ENCODE measurements at places on chromosomes 5 and 9.

DNA sequence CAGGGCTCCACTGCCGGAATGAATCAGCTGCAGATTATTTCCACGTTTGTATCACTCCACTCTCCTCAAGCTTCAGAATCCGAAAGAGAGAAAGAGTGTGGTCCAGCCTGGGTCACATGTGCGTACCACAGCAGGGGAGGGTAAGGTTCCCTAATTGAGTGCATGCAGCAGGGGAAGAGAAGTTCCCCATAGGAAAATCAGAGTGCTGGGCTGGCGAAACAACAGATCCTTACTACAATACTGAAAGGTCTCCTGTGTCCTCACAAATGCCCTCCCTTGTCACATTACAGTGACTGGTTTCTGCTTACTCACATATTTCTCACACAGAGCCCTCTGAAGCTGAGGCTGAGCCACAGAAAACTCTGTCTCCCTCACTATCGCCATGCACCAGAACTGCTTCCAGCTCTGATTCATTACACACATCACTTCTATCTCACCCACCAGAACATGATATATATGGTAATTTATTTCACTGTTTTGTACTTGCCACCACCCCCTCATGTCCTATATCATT lies 532.2 kb upstream of the TUSC1 start:
- no peak for DNase-seq

GRCh38 chr9:77848404-77848803 lies 183.2 kb downstream of the GNAQ start:
- no peak for DNase-seq

- no peak for DNase-seq
Measured at GRCh38 chr5:176366232-176366894, 1.1 kb downstream of the ARL10 start.

DNA sequence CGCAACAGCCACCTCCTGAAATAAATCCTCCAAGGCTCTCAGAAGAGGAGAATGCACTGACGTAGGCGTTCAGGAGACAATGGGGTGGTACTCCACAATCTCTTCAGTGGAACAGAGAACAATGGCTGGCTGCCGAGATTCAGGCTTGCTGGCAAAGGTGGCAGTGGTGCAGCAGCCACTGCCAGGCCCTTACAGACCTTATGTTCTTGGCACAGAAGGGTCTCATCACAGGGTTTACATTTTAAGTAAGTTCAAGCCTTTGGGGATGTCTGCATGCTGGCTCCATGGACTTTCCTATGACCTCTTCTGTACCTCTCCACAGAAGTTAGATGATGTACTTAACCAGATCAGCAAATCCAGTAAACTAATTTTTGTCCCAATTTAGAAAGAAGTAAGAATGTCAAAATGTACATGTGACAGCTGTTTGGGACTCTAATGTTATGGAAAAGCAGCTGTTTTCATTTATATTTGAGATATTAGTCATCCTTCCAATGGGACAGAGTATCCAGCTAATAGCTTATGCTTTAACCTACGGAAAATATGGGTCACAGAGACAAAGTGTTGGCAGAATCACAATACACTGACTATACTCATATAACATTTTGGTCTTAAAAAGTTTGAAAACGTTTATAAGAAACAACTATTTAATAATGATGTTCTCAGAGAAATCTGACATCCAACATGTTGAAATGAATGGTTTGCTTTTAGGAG lies 180.9 kb downstream of the MAPKAP1 start:
- DNase-seq: no peak

- peak; percentile 81 for DNase-seq
Measured at GRCh38 chr9:37800631-37801286, at the start of gene DCAF10. DCAF10 (plus strand) TSS chr9:37800797; CDS start chr9:37800867, 70 bp downstream.

DNA sequence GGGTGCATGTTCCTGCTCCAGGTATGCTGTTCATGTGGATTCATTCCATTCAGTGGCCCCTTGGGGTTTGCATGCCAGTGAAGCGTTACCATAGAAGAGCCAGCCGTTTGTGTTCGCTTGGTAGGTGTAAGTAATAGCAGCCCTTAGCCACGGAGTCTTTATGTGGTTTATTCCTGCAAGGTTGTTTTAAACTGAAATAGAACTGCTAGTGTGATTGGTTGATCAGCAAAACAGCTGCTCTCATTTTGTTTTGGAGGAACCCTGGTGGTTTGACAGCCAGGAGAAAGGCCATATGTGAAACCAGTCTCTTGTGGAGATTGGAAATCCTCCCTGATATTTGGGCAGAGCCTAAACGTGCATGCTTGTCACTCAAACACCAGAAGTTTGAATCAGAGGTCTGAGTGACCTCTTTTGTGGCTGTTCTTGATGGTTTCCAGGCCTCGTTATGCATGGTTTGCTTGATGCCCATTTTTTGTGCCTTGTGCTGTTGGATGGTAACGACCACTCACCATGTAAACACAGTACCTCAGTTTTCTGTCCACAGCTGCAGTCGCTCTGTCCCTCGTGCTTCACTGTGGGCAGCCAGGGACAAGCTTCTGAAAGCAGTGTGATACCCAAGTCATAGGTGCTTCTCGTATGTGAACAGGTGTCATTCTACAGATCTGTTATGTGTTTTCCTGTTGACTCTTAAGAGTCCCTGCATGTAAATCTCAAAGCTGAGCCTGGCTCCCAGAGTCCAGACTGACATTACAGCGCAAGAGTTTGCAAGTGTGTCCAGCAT lies 58.3 kb upstream of the NXNL2 start:
- DNase-seq: no peak

DNA sequence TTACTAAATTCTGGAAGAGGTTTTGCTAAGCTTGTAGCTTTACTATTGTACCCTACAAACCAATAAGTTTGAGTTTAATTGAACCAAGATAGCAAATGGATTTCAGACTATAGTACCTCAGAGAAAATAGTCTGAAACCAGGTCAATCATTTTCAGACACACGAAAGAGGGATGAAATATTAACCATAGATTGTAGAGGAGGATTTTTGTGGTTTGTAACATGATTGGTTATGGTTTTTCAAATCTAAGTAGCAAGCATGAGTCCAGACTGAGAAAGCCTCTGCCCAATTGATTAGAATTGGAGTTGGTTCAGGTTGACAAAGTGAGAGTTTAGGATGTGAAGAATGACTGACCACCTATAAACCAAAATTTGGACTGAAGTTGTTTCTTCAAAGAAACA lies 562.7 kb upstream of the DMAC1 start:
- no peak for DNase-seq

DNA sequence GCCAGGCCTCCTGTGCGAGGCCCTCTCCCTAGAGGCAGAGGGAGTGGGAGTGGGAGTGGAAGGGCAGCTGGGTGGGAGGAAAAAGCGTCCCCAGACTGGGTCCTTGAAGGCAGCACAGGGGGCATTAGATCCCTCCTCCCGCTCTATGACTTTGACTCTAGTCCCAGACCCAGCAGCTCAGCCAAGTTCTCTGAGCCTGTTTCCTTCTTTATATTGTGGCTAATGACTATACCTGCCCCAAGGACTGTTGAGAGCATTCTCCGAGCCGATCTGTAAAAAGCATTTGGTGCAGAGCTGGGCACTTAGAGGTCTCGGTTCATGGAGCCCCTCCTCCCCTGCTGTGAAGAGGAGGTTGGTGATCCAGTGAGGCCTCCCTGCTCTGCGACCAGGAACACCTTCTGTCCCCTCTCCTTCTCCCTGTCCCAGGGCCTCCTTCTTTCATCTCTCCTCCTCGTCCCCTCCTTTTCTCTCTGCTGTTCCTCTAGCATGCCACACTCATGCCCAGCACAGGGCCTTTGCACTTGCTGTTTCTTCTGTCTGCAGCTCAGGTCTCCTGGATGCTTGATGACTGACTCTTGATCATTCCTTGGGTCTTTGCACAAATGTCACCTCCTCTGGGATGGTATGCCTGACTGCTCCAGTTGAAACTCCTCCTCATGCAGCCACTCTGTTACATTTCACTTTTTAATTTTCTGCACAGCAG lies 23.4 kb upstream of the PSD2 start:
- DNase-seq: no peak

DNA sequence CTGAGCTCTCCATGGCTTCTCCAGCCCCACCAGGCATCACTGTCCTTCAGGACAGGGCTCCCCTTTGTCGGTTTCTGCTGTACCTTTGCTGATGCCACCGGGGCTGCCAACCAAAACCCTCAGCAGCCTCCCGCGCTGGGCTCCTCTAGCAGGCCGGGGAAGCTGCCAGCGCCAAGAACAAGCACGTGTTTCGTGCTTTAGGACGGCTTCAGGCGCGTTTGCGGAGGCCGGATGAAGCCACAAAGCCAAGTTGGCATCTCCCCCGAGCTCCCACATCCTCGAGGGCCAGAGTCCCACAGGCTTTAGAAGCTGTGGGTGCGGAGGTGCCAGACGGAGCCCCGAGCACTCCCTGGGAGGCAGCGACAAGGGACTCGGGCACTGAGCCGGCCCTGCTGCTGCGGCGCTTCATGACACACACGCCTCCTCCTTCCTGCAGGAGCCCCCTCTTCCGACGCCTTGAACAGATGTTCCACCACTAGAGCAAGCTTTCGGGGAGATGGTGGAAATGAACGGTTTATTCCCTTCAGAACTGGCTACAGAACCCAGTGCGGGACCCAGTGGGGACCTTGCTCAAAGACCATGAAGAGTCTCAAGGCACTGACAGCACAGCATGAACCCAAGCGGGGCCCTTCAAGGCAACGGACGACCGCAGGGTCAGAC lies 36.7 kb downstream of the SARDH start:
- DNase-seq: no peak

DNA sequence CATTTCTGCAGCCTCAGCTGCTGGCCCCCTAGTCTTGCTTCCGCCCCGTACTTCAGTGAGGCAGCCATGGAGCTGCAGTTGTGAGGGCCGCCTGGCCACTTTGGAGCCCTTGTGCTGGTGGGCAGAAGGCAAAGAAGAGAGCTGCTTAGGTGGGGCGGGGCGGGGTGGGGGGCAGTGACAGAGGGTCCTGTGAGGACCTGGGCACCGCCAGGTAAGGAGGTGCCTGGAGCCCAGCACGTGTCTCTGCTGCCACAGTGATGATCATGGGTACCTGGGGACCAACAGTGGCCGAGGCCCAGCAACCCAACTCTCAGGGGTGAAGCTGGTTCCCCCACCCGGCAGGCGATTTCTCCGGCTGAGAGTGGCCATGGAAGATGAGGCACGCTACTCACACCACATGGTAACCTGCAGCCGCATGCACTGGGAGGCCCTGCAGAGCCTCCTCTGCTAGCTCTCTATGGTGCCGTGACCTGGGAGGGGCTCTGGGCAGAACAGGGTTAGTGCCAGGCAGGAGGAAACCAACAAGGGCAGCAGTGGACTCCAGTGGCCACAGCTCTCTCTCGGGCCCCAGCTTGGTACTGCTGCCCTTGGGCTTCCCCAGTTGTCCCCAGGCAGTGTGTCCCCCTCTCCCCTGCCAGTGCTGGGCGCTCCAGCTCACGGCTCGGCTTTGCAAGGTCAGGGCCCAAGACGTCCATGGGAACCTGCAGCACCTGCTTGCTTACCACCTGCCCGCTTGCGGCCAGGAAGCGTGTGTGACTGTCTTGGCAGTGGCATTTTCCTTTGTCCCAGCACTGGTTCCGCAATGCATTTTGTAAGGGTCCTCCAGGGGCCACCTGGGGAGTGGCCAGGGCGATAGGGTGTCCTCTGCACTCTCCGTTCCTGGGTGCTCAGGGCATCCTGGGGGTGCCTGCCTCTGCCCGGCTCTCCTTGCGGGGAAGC lies 24.0 kb downstream of the NDUFS6 start:
- no peak for DNase-seq

- no peak for DNase-seq
Measured at GRCh38 chr5:59430066-59430685, 463.4 kb downstream of the PDE4D start.

GRCh38 chr9:76676857-76677256 lies 87.4 kb upstream of the PCA3 start:
- no peak for DNase-seq

GRCh38 chr5:123181394-123181801 lies 92.4 kb downstream of the PRDM6 start:
- no peak for DNase-seq

DNA sequence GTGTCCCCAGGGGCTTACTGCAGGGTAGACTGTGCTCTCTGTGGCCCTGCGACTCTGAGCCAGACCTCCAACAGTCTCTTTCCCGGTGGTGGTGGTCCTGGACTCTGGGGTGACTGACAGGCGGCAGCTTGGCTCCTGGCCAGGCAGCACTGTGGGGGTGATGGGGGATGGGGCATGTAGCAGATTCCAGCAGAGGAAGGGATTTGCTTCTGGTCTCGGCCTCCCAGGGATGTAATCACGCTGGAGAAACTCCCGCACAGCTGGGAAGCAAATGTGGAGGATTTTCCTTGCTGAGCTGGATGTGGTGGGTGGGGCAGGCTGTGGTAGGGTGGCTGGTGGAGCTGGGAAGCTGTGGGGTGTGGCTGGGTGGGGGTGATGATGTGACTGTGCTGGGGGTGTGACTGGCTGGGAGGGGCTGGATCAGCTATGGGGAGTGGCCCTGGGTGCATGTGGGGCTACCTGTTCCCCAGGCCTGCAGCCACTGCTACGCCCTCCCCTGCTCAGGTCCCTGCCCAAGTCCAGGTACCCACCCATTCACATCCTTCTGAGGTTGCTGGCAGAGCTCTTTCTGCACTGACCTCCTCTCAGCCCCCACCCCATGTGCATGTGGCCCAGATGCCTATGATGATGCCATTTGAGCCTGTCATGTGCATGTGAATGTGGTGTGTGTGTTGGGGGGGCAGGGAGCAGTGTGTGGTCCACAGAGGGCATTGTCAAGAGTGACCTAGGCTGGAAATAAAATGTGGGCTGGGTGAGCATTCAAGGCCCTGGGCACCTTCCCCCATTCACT lies 3.8 kb downstream of the NDST1 start:
- no peak for DNase-seq

DNA sequence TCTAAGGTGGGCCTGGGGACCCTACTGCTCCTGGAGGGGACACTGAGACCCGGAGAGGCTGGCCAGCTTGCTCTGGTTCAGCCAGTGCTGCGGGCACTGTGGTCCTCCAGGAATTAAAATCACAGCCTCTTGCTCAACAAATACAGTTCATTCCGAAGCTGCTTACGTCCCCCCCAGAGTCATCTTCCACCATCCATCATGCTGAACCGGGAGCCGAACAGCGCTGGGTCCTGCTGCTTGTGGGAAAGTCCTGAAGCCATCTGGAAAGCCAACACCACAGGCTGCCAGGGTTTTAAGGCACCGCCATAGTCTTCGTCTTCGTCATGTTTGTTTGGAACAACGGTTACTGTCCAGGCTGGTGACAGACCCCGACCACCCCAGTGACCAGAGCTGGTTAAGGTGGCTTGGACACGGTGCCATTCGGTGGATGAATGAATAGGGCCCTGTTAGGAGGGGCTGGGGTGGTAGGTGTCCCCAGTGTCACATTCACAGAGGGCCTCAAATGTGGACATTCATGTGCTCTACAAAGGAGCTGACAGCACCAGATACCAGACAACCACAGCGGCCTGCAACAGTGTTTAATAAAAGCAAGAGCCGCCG lies 81.6 kb upstream of the PHYKPL start:
- no peak for DNase-seq

Data from hematopoietic multipotent progenitor cell treated with erythropoietin and hydrocortisone succinate and interleukin-3 and kit ligand, for 15 days (in vitro differentiated cells).